ENCODE measurements at places on chromosomes 7 and 10.

- DNase-seq, result no peak
Observed at GRCh38 chr10:3238115-3238871, 65.7 kb upstream of the PITRM1 start.

GRCh38 chr10:32263300-32263699 is 83.7 kb downstream of the EPC1 start:
- no peak for DNase-seq

GRCh38 chr7:28296571-28297483 is 115.5 kb upstream of the CREB5 start:
- no peak for DNase-seq

GRCh38 chr10:31761156-31761555 is 167.5 kb downstream of the ARHGAP12 start:
- DNase-seq, result no peak
